ENCODE measurements at places on chromosomes 6 and 20. TPM values are rescaled to one million over a fixed set of nuclear protein-coding genes. Genes with fewer than 3 reads are reported as not detected.

The C20orf204 gene
- polyA plus RNA-seq: 0.75 TPM

DNA sequence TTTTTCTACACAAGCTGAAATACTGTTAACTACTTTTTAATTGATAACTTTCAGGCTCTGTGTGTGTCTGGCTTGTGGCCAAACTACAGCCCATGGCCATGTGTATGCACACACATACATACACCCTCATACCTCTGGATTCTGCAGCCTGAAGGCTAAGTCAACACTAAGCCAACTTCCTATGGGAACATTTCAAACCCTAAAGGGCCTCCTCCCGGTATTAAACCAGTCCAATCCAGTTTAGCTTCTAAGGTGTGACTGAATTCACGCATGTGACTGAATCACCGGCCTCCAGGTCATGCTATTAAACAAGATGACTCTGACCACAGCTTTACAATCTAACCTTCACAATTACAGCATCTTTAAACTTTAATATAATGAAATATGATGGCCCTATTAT, 20.7 kb upstream of the DST start:
- H3K4me1 ChIP-seq: no peaks in the 10 kb centered on the region
- no peaks in the 10 kb centered on the region for H3K36me3 ChIP-seq
- no peak overlapping the region for H3K27ac ChIP-seq
- no peak overlapping the region for H3K4me3 ChIP-seq
- DNase-seq: peak; percentile 24

DNA sequence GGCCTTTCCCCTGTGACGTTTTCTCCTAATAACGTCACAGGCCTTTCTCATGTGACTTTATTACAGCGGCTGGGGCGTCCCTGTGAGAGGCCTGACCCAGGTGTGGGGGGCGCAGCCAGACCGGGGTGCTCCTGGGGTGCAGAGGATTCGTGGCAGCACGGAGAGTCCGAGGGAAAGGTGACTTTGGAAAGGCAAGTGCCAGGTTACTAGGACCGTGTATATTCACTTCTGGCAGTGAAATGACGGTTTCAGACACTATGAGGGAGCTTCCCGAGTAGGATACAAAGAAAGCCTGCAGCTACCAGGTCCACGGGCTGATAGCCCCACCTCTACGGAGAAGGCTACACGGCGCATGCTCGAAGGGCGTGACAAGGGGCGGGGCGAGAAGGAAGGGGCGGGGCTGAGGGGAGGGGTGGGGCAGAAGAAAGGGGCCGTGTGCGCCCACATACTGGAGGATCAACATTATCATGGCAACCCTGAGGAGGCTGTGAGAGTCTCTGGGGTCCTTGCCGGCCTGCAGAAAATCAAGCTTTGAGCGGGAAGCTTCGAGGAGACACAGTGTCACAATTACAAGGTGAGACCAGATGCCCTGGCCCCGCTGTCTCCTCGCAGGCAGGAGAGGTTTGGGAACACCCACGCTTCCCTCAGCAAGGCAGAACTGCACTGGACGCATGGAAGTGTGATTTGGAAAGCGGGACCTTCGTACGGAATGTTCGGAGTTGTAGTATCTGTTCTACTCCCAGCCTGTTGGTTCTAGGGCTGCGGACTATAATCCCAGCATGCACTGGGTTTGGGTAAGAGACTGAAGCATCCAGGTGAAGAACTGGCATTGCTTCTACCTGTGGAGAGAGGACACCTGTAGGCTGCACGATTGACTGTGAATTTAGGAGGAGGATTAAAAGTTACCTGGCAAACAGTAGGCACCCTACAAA, 54.4 kb upstream of the ZNF337 start:
- peak; percentile 79 for DNase-seq
- no peaks in the 10 kb centered on the region for H3K36me3 ChIP-seq
- H3K27ac ChIP-seq: no peak overlapping the region

The TLDC2 gene
- 8.5 TPM for polyA plus RNA-seq

The RGS19 gene
- 6.8 TPM for polyA plus RNA-seq

DNA sequence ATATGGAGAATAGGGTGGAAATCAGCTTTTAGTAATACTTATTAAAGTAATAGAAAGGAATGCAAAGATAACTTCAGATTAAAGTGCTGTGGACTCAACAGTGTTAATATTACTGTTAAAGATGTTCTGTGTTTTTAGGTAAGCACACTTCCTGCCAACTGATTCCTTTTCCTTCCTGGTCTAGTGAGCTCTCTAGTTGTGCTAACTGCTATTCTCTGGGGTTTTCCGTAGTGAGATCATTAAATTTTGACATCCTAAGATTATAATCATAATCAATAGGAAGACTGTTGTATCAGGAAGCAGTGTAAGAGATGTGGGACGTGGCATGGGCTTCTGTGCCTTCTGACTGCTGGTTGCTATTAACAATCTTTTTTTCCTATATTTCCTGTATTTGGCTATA, 1.2 kb upstream of the TMEM217 start:
- H3K36me3 ChIP-seq: no peaks in the 10 kb centered on the region
- no peaks in the 10 kb centered on the region for H3K27me3 ChIP-seq

DNA sequence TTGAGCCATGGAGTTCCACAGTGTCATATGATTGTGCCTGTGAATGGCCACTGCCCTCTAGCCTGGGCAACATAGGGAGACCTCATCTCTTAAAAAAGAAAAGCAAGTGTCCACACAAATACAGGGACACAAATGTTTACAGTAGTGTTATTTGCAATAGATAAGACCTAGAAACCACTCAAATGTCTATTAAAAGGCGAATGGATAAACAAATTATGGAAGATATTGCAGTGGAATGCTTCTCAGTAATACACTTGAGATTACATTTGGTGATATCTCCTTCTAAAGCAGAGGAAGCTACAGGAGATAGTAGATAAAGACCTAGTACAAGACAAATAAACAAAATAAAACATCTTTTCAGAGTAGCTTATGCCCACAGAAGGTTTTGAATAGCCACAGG, 44.6 kb upstream of the ASCC3 start:
- H3K36me3 ChIP-seq: no peaks in the 10 kb centered on the region
- H3K27ac ChIP-seq: no peak overlapping the region
- DNase-seq: no peak
- H3K4me3 ChIP-seq: no peak overlapping the region

GRCh38 chr6:78340755-78341154, 526.6 kb upstream of the IRAK1BP1 start:
- H3K27me3 ChIP-seq: no peaks in the 10 kb centered on the region
- no peak for DNase-seq
- no peaks in the 10 kb centered on the region for H3K4me1 ChIP-seq
- H3K36me3 ChIP-seq: no peaks in the 10 kb centered on the region

GRCh38 chr20:35473684-35474083, 18.3 kb downstream of the CEP250 start:
- no peak for DNase-seq
- no peak overlapping the region for H3K27ac ChIP-seq
- H3K36me3 ChIP-seq: peaks cover 40% of the 10 kb centered on the region
- no peaks in the 10 kb centered on the region for H3K27me3 ChIP-seq
- no peak overlapping the region for H3K4me3 ChIP-seq

DNA sequence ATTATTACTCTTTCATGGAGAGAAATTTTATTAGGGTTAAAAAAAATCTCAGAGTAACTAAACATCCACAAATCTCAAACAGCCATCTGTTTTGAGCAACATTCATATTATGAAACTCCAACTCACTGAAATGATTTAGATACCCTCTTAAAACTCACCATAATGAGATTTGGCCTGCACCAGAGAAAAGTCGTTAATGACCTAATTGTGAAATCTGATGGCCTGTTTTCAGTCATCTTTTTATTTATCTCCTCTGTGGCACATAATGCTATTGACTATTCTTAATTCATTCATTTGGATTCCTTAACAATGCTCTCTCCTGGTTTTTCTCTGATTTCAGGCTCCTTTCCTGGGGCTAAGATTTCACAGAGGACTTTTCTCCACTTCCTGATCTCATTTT, 192.7 kb downstream of the RNF144B start:
- H3K4me3 ChIP-seq: no peak overlapping the region
- H3K27ac ChIP-seq: no peak overlapping the region
- no peaks in the 10 kb centered on the region for H3K27me3 ChIP-seq
- H3K36me3 ChIP-seq: no peaks in the 10 kb centered on the region

The CFB gene
- 154 TPM for polyA plus RNA-seq

- no peaks in the 10 kb centered on the region for H3K36me3 ChIP-seq
- no peaks in the 10 kb centered on the region for H3K27me3 ChIP-seq
- no peak for DNase-seq
Measured at GRCh38 chr6:18107061-18107460, 15.4 kb downstream of the NHLRC1 start.

DNA sequence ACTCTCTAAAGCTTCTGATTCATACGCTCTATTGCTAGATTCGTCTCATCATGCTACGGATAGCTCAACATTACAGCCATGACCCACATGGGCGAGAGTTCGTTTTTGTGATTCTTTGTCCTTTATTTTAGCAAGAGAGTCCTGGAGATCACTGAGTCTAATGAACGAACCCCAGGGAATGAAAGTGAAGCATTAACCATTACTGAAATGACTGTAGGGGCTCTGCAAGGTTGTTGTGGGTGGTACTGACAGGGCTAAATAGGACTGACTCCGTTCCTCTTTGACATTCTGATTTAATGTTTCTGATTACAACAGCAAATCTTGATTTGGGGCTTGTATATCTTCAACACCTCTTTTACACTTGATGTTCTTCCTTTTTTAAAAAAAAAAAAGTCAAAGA, 13.7 kb upstream of the RTF2 start:
- H3K4me3 ChIP-seq: no peak overlapping the region
- no peaks in the 10 kb centered on the region for H3K36me3 ChIP-seq
- no peak overlapping the region for H3K27ac ChIP-seq
- no peaks in the 10 kb centered on the region for H3K4me1 ChIP-seq
- no peaks in the 10 kb centered on the region for H3K27me3 ChIP-seq

The RUNX2 gene
- polyA plus RNA-seq: 2.3 TPM

- H3K27me3 ChIP-seq: no peaks in the 10 kb centered on the region
- H3K4me3 ChIP-seq: no peak overlapping the region
- DNase-seq: peak; percentile 63
- H3K4me1 ChIP-seq: no peaks in the 10 kb centered on the region
- H3K27ac ChIP-seq: no peak overlapping the region
Measured at GRCh38 chr20:23097636-23098580, 11.8 kb upstream of the CD93 start.

DNA sequence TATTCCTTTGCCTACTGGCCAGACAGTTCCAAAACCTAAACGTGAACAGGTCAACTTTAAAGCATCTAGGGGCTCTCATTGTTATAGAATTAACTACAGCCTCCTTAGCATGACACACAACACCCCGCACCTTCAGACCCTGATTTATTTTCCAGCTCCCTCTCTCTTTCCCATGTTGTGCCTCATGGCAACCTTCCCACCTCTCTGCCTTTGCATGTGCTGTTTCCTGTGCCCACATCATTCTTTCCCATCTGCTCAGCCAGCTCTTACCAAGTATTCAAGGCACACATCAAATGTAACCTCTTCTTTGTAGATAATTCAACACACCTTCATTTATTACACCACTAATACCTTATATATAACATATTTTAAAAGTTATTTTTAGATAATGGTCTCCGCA, 291.0 kb downstream of the COL12A1 start:
- H3K4me3 ChIP-seq: no peak overlapping the region
- DNase-seq: no peak
- H3K27me3 ChIP-seq: no peaks in the 10 kb centered on the region
- no peaks in the 10 kb centered on the region for H3K36me3 ChIP-seq
- no peak overlapping the region for H3K27ac ChIP-seq
- no peaks in the 10 kb centered on the region for H3K4me1 ChIP-seq
